ENCODE measurements at places on chromosomes 7 and 10. TPM values are rescaled to one million over a fixed set of nuclear protein-coding genes. Genes with fewer than 3 reads are reported as not detected.

DLG5 gene
- 51.0 TPM for total RNA-seq

PVRIG gene
- not detected for total RNA-seq

CRTAC1 gene
- total RNA-seq, result not detected

MOSPD3 gene
- total RNA-seq, result 11.7 TPM

CABCOCO1 gene
- not detected for total RNA-seq

KIN gene
- 15.0 TPM for total RNA-seq

CHST3 gene
- total RNA-seq, result 14.3 TPM

AKR1E2 gene
- 1.1 TPM for total RNA-seq

ADO gene
- 32.3 TPM for total RNA-seq

OR2A5 gene
- not detected for total RNA-seq

HMX2 gene
- not detected for total RNA-seq

TYW1B gene
- 2.4 TPM for total RNA-seq

EFCAB10 gene
- total RNA-seq, result not detected

NUTM2E gene
- total RNA-seq, result not detected

RAMP3 gene
- not detected for total RNA-seq

TMEM225B gene
- total RNA-seq, result not detected

AGAP9 gene
- 17.6 TPM for total RNA-seq

ZNF37A gene
- total RNA-seq, result 8.1 TPM

PRPS1L1 gene
- not detected for total RNA-seq

MPP7 gene
- total RNA-seq, result 6.6 TPM

GDF2 gene
- not detected for total RNA-seq

TRIM50 gene
- not detected for total RNA-seq

CPA2 gene
- not detected for total RNA-seq

TMUB1 gene
- total RNA-seq, result 51.2 TPM

SLC26A4 gene
- total RNA-seq, result not detected

OPALIN gene
- not detected for total RNA-seq

PDE6C gene
- not detected for total RNA-seq

ACTL6B gene
- total RNA-seq, result not detected

LIPK gene
- not detected for total RNA-seq

RFC2 gene
- total RNA-seq, result 38.6 TPM

BUD31 gene
- total RNA-seq, result 62.8 TPM

CFAP46 gene
- total RNA-seq, result not detected

RBP4 gene
- 1.5 TPM for total RNA-seq

FEZF1 gene
- total RNA-seq, result 0.22 TPM

MYPN gene
- 0.38 TPM for total RNA-seq

RTKN2 gene
- 26.7 TPM for total RNA-seq

PHYHIPL gene
- total RNA-seq, result not detected

GSTO2 gene
- total RNA-seq, result 26.7 TPM

AKR1C2 gene
- 10.6 TPM for total RNA-seq

FAM237B gene
- not detected for total RNA-seq

ZNF735 gene
- not detected for total RNA-seq

RAB18 gene
- 75.9 TPM for total RNA-seq

ELN gene
- 0.39 TPM for total RNA-seq

ASAH2 gene
- total RNA-seq, result 3.3 TPM

ATOH7 gene
- not detected for total RNA-seq

SFRP4 gene
- total RNA-seq, result not detected

SFMBT2 gene
- total RNA-seq, result 1.7 TPM

ANKRD61 gene
- 0.47 TPM for total RNA-seq

CHAT gene
- total RNA-seq, result not detected

FGL2 gene
- total RNA-seq, result 0.14 TPM
